ENCODE measurements at places on chromosomes 6 and 20.

- no peak for DNase-seq
- H3K36me3 ChIP-seq = no peaks in the 10 kb centered on the region
- no peaks in the 10 kb centered on the region for H3K27me3 ChIP-seq
Measured at GRCh38 chr6:134708079-134708478, 241.8 kb downstream of the ALDH8A1 start.

DNA sequence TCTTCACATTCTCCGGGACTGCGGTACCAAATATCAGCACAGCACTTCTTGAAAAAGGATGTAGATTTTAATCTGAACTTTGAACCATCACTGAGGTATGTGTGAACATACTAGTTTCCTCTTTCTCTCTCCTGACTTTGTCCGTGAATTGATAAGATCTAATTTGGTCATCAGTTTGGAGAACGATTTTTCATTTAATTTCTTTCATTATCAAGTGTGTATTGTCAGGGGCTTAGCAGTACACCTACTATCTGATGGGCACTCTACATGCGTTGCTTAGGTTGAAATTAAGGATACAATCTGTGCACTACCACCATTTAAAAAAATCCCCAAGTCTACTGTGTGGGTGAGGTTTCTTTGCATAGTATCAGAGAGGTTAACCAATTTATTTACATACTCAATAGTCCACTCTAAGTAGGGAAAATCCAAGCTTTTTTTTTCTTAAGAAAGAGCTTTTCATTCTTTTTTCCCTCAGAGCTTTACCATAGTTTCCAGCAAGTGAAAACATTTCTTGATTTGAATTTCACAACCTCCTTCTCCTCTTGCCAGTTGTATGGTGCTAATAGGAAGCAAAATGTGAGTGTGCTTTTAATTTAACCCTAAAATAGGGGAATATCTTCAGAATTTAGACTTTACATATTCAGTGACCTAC lies 105.4 kb upstream of the ESR1 start:
- no peak overlapping the region for H3K4me3 ChIP-seq
- H3K27me3 ChIP-seq = no peaks in the 10 kb centered on the region
- no peaks in the 10 kb centered on the region for H3K36me3 ChIP-seq
- no peaks in the 10 kb centered on the region for H3K4me1 ChIP-seq

GRCh38 chr6:132937466-132937906 lies 123.1 kb downstream of the RPS12 start:
- no peak overlapping the region for H3K27ac ChIP-seq
- H3K4me1 ChIP-seq = no peaks in the 10 kb centered on the region
- H3K27me3 ChIP-seq = no peaks in the 10 kb centered on the region
- no peak overlapping the region for H3K4me3 ChIP-seq
- H3K36me3 ChIP-seq = no peaks in the 10 kb centered on the region
- no peak for DNase-seq

- peaks cover 3% of the 10 kb centered on the region for H3K27me3 ChIP-seq
- no peaks in the 10 kb centered on the region for H3K4me1 ChIP-seq
- no peak overlapping the region for H3K4me3 ChIP-seq
- H3K36me3 ChIP-seq = no peaks in the 10 kb centered on the region
- DNase-seq = no peak
Measured at GRCh38 chr20:21677781-21678180, 27.7 kb upstream of the PAX1 start.

DNA sequence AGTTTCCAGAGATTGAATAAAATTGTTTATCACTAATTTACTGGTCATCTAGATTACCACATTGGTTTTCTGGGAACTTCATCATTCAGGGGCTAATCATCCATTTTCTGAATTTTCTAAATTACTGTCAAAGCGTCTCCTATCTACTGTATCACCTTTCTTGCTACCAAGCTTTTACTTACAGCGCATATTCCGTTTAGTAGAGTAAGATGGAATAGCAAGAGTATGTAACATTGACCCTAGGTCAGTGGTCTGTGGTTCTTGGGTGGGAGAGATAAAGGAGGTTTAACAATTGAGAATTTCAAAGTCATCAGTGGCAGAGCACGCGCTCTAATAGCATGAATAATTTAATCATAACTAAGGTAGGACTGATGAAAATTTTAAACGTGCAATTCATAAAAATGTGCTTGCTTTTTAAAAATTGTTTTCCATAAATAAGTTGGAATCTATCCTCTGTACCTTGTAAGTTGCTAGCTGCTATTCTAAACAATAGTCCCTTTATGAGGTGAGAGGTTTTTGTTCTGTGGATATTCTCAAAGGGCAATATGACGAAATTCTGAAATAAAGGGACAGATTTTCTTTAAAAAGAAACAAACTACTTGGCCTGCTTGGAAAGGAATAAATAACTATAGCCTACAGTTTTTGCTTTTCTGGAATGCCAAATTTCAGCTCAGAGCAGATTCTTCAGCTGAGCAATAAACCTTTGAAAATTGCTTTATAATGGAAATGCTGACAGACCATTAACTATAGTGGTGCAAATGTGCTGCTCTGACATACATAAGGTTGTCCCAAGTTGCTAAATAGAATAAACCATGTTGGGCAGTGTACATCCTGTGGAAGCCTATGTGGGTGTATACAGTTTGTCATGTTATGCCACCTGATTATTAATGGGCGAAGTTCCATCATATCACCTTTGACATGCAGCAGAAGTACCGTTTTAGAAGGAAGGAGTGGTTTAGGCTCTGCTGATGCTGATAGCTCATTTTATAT lies 84.1 kb downstream of the ZFAND3 start:
- H3K4me3 ChIP-seq = no peak overlapping the region
- no peak for DNase-seq
- no peaks in the 10 kb centered on the region for H3K27me3 ChIP-seq
- no peaks in the 10 kb centered on the region for H3K36me3 ChIP-seq
- H3K4me1 ChIP-seq = peaks cover 4% of the 10 kb centered on the region

- H3K4me1 ChIP-seq = no peaks in the 10 kb centered on the region
- no peaks in the 10 kb centered on the region for H3K27me3 ChIP-seq
- H3K4me3 ChIP-seq = no peak overlapping the region
Measured at GRCh38 chr20:57292611-57293010, 26.2 kb upstream of the BMP7 start.

GRCh38 chr6:154359161-154359574 lies 2.6 kb upstream of the IPCEF1 start:
- H3K27me3 ChIP-seq = no peaks in the 10 kb centered on the region
- no peak for DNase-seq
- no peaks in the 10 kb centered on the region for H3K4me1 ChIP-seq
- no peak overlapping the region for H3K27ac ChIP-seq

GRCh38 chr6:105484238-105485161 lies 81.6 kb upstream of the PREP start:
- no peaks in the 10 kb centered on the region for H3K27me3 ChIP-seq
- no peaks in the 10 kb centered on the region for H3K36me3 ChIP-seq
- DNase-seq = no peak

GRCh38 chr20:32116079-32116521 lies 6.6 kb downstream of the TM9SF4 start:
- H3K27ac ChIP-seq = no peak overlapping the region
- H3K4me3 ChIP-seq = no peak overlapping the region
- no peaks in the 10 kb centered on the region for H3K27me3 ChIP-seq

DNA sequence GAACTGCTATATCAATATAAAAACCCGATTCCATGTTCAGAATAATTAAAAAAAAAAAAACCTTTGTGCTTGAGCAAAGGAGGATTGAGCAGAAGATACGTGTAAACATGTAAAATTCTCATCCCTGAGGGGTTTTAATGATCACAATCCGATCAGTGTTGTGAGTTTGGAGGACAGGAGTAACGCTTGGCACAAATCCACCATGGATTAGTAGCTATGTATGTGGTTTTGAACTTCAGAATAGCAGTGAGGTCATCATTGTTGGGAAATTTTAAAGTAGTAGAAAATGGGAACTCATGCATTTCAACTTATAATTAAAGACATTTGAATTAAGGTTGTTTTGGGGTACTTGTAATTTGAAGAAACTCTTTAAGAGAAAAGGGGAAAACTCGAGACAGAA lies 203.2 kb downstream of the RPS12 start:
- H3K27ac ChIP-seq = no peak overlapping the region
- H3K36me3 ChIP-seq = no peaks in the 10 kb centered on the region
- H3K4me1 ChIP-seq = no peaks in the 10 kb centered on the region
- no peaks in the 10 kb centered on the region for H3K27me3 ChIP-seq

DNA sequence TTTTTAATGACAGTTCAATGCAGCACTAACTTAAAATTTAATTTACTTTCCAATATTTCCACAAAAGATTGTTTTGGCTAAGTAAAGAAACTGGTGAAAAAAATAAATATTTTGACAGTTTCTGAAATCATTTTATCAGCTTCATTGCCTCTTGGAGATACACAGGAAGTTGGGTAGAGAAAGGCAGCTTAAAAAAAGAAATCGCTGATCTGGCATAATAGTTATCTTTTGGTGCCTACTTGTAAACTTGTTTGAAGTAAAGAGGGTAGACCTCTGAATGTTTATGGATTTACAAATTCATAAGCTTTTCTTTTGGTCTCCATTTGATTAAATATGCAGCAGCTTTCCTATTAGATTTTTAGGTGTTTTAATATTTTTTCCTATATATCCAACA lies 103.4 kb downstream of the RTN4IP1 start:
- no peak overlapping the region for H3K27ac ChIP-seq
- H3K36me3 ChIP-seq = no peaks in the 10 kb centered on the region
- DNase-seq = no peak
- H3K4me3 ChIP-seq = no peak overlapping the region
- H3K27me3 ChIP-seq = no peaks in the 10 kb centered on the region

- DNase-seq = peak; percentile 70
- no peaks in the 10 kb centered on the region for H3K27me3 ChIP-seq
Measured at GRCh38 chr20:19784511-19785172, 26.6 kb downstream of the RIN2 start.

DNA sequence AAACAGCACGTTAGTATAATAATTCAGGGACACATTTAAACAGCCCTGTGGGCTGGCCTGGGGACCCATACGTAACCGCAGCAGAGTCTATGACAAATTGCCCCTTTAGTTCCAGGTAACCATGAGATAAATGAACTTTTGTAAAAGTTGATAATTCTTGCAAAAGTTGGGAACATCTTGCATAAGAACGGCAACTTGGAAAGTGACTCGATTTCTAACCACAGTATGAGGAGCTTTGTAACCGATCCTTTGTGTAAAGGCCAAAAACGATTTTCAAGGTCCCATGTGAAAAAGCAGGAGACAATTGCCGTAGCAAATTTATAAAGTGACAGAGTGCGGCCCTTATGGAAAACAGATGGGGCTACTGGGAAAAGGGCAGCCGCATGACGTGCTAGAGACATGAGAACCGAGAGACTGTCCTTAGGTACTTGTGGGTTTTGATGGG lies 81.6 kb downstream of the PSMG4 start:
- H3K4me3 ChIP-seq = no peak overlapping the region
- H3K27me3 ChIP-seq = no peaks in the 10 kb centered on the region
- DNase-seq = no peak
- no peaks in the 10 kb centered on the region for H3K36me3 ChIP-seq
- no peaks in the 10 kb centered on the region for H3K4me1 ChIP-seq

DNA sequence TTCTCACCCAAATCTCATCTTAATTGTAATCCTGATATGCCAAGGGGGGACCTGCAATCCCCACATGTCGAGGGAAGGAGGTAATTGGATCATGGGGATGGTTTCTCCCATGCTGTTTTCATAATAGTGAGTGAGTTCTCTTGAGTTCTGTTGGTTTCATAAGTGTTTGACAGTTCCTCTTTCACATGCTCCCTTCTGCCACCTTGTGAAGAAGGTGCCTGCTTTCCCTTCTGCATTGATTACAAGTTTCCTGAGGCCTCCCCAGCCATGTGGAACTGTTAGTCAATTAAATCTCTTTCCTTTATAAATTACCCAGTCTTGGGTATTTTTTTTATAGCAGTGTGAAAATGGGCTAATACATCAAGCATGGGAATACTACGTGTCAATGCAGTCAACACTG lies 925.0 kb upstream of the MAN1A1 start:
- H3K4me1 ChIP-seq = no peaks in the 10 kb centered on the region
- no peaks in the 10 kb centered on the region for H3K27me3 ChIP-seq
- no peak overlapping the region for H3K4me3 ChIP-seq
- DNase-seq = no peak

All from aorta (tissue), 5 donors.